ENCODE measurements at places on chromosomes 7 and 10.

- DNase-seq, result no peak
Measured at GRCh38 chr10:130222381-130222780, 86.2 kb downstream of the GLRX3 start.

GRCh38 chr10:59954296-59954695, 47.9 kb upstream of the CCDC6 start:
- no peak for DNase-seq

GRCh38 chr10:8049045-8049864, 5.2 kb upstream of the GATA3 start:
- DNase-seq, result no peak

DNA sequence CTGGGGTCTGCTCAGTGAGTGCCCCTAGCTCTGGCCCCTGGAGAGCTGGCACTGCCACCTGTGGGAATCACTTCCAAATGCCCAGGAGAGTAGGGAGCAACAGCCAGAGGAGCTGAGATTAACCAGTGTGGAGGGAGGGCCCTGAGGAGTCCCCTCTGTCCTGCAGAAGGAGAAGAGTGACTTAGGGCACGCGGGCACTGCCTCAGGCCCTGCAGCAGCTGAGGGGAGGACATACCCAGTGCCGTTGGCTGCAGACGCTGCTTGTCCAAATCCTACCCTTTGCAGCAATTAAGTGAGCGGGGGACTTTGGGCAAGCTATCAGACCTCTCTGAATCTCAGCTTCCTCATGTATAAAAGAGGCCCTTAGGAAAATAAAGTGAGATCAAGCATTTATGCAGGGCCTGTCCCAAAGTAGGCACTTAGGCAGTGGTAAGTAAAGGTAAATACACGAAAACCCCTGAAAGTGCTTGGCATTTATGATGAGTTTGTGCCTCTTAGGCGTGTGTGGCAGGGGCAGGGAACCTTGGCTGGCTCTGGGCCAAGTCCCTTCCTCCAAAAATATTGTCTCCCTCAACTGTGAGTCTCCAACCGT, 16.9 kb downstream of the PRF1 start:
- no peak for DNase-seq

DNA sequence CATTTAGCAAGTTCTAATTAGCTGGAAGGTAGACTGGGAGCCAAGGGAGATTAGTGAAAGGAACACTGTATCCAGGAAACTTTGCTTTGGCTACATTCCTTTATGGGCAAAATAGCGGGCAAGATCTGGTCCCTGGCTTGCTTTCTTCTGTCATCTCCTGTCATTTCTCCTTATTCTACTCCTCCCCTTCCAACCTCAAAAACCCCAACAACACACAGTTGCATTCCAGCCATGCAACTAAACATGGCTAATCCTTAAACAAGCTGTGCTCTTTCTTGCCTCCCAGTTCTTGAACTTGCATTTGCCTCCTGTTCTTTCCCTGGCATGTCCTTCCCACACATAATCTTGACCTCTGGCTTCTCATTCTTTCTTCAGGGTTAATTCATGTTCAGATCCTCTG, 59.5 kb upstream of the CDCA7L start:
- no peak for DNase-seq

GRCh38 chr10:33632432-33632831, 298.0 kb upstream of the NRP1 start:
- DNase-seq, result no peak

GRCh38 chr10:34172936-34173533, 642.1 kb downstream of the PARD3 start:
- no peak for DNase-seq

GRCh38 chr7:138618933-138619332, 82.2 kb downstream of the SVOPL start:
- DNase-seq, result no peak

DNA sequence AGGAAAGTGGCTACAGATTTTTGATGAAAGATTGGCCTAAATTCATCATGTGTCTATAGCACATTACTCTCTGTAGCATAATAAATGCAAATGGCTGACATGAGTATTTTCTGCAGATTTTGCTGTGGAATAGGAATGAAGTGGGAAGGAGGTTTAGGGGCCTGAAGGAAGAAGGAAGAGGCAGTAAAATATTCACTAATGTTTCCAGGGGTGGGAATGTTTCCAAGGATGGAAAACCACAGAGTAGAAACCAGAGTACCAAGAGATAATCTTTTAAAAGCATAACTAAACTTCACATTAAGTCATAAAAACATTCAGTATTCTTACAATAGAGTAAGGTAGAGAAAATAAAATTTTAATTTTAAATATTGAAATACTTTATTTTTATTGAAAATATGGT, 267.8 kb downstream of the BICC1 start:
- DNase-seq, result no peak

DNA sequence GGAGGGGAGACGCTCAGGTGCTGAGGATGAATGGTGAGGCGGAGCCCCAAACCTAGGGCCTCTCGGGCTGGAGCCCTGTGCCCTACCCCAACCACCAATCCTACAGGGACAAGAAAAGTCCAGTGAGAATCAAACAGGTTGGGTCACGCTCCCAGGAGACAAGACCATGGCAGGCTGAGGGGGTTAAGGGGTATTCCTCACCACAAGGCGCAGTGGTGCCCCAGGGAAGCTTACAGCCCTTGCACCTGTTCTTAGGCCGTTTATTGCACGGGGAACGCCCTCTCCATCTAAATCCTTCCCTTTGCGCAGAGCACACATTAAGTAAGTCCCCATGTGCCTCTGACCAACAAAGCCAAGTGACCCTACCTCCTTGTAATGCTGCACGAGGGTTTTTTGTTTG, 3.5 kb downstream of the FZD9 start:
- no peak for DNase-seq

GRCh38 chr10:61962971-61963370, 61.5 kb downstream of the ARID5B start:
- DNase-seq, result no peak

DNA sequence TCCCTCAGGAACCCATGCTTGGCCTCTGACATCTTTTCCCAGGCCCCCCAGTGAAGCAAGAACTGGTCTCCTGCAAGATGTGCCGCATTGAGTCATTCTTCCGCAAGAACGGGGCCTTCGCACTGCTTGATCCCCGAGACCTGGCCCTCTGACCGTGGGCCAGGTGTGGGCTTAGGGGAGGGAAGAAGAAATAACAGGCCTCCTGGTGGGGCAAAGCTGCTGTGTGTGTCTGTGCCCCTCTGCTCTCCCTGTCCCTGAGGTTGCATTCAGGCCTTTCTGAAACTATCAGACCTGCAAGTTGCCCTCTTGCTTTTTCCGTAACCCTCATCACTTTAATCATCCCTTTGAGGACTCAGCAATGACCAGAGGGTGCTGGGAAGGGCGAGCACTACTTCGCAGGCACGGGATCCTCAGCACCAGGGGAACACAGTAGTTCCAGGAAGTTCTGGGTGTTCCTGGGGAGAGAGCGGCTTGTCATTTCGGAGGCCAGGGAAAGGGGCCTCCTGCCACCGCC, 6.0 kb downstream of the ATP6V1F start:
- DNase-seq, result no peak
